Astrocyte (in vitro differentiated cells and primary cell): ENCODE measurements at places on chromosomes 1 and 21.

DNA sequence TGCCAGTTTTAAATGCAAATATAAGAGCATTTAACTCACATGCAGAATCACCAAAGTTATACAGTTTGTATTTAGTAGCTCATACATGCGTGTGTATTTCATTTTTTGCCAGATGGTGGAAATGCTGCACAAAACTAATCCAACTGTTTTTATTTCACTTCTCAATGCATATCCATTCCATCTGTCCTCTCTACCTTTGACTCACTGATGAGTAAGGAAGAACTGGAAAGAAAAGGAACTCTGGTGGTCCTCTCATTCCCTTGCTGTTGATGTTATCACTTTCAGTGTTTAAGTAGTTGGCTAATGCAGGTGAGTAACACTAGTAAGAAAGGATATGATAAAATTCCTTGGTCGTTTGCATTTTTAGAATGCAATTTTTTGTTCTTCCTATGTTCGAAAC is 5.7 kb upstream of the SLC1A7 start:
- DNase-seq = peak; percentile 85

DNA sequence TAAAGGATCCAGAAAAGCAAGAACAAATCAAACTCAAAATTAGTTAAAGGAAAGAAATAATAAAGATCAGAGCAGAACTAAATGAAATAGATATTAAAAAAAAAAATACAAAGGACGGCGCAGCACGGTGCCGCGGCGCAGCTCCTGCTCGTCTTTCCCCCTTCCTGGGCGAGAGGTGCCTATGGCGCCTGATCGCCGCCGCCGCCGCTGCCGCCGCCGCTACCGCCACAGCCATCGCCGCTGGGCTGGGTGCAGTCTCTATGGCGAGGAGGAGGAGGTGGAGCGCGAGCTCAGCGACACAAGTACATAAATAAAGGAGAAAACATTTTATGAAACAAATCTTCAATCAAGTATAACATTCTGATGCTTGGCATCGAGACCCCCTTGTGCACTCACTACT is 77.6 kb upstream of the VANGL1 start:
- no peak for DNase-seq

DNA sequence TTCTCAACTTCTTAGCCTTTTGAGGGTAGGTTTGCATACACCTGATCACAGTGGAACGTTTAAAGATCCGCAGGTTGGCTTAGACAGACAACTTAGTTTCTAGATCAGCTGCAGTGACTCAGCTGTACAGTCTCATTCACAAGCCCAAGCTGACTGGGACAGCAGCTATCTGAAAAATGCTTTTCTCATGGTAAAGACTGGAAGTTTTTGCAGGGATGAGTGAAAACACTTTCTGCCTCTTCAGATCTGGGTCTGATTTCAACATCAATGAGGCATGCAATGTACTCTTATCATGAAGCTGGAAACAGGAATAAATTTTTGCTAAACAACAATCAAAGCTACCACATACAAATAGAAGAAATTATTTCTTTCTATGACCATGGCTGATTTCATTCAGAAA is 61.1 kb upstream of the PTBP2 start:
- DNase-seq = peak; percentile 58

DNA sequence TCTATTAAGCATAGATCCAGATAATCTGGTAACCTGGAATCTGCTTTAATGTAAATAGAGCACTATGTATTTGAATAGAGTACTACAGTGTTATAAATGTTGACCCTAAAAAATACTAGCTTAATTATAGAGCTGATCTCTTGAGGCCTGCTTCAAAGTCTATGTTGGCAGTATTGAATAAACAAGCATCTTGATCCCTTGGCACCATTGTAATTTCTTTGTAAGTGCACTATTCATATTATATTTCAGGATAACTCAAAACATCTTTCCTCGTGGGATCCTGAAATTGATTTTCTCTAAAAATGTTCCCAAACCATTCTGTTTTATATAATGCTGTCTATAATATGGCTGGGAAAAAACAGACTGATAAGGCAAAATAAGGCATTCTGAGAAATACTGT is 10.8 kb downstream of the CTTNBP2NL start:
- no peak for DNase-seq

DNA sequence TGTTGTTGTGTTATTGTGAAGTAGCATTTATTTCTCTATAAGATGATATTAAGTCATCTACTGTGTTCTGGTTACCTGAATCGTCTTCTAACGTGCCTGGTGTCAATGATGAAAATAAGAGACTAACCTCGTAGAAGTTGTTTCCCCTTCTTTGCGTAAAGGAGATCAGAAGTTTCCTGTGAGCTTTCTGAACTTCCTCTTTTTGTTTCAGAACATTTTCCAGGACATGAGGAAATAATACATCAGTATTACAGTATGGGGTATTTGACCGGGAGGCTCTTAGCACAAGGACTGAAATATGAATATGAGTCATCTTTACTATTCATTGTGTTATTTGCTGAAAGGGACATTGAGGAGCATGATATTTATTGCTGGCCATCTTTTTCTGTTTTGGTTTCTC is 1.3 kb downstream of the ST6GALNAC3 start:
- DNase-seq = no peak

- DNase-seq = no peak
These were observed 22.5 kb downstream of the ERRFI1 start for GRCh38 chr1:8003438-8004112.

DNA sequence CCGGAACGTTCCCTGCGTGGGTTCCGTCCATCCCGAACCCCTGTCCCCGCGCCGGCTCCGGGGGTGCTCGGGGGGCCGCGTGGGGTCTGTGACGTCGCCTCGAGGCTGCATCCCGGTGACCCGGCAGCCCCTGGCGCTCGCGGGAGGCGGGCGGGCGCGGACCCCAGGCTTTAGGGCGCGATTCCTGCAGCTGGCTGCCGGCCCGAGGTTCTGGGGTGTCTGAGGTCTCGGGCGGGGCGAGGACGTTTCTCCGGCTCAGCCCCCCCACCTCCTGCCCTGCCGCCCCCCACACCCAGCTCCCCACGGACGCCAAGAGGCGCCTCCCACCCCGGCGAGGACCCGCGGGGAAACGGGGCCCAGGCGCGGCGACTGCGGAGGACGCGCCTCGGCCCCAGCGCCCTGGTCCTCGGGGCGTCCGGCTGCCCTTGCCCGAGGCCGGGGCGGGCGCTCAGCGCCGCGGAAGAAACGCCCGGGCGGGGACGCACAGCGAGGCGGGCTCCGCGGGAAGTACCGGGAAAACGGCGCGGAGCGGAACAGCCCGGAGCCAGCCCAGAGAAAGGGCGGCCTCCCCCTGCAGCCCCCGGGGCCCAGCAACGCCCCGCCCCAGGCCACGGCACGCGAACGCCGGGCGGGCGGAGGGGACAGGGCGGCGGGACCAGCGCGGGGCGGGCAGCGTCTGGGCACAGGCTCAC is 1.3 kb upstream of the PCBP3 start:
- no peak for DNase-seq

DNA sequence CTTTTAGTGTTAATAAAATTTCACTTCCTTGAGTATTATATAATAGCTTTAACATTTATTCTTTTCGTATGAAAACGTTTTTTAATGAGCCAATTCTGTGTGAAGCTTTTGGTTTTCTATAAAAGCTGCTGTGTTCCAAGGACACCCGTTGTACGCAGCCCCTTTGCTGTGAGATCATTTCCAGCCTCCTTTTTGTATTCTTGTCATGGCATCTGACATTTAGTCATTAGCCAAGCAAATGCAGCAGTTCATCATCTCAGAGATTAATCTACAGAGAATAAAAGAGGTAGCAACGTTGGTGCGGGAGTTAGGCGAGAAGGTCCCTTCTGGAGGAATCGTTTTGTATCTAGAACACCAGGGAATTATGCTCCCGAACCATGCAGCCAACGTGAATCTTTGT is 1.3 kb upstream of the UMODL1 start:
- DNase-seq = no peak
